ENCODE measurements at places on chromosomes 12 and 14. TPM values are rescaled to one million over a fixed set of nuclear protein-coding genes. Genes with fewer than 3 reads are reported as not detected.

PRIMA1 gene
- 14.8 TPM for total RNA-seq

CRIP1 gene
- total RNA-seq, result 38.1 TPM

PTGER2 gene
- 12.5 TPM for total RNA-seq

PHLDA1 gene
- 4.4 TPM for total RNA-seq

NYNRIN gene
- total RNA-seq, result 9.3 TPM

GPR137C gene
- total RNA-seq, result 0.16 TPM

SLC6A15 gene
- total RNA-seq, result 2.3 TPM

KRT6B gene
- total RNA-seq, result 1.0 TPM

ANKS1B gene
- total RNA-seq, result 31.1 TPM

OR5AU1 gene
- total RNA-seq, result not detected

MYBPC1 gene
- total RNA-seq, result not detected

CD163L1 gene
- total RNA-seq, result 3.2 TPM

MMP19 gene
- total RNA-seq, result 29.5 TPM

SERPINA9 gene
- not detected for total RNA-seq

AKAP5 gene
- 2.6 TPM for total RNA-seq

PKP2 gene
- total RNA-seq, result 0.62 TPM

FGF6 gene
- not detected for total RNA-seq

SMIM41 gene
- total RNA-seq, result 4.9 TPM

HOXC12 gene
- total RNA-seq, result not detected

SIX4 gene
- 1.6 TPM for total RNA-seq

DBX2 gene
- not detected for total RNA-seq

EXOC3L4 gene
- 0.45 TPM for total RNA-seq

NID2 gene
- 35.0 TPM for total RNA-seq

FGF23 gene
- total RNA-seq, result not detected

OASL gene
- 3.0 TPM for total RNA-seq

OR4E2 gene
- total RNA-seq, result not detected

RASAL1 gene
- total RNA-seq, result not detected

LAG3 gene
- total RNA-seq, result 3.0 TPM

LYZ gene
- 51.2 TPM for total RNA-seq

RNASE7 gene
- total RNA-seq, result not detected

ADCK1 gene
- 7.8 TPM for total RNA-seq
